A673 (cell line): ENCODE measurements at places on chromosomes 13 and 19. TPM values are rescaled to one million over a fixed set of nuclear protein-coding genes. Genes with fewer than 3 reads are reported as not detected.

- H3K4me1 ChIP-seq: no peaks in the 10 kb centered on the region
- no peak overlapping the region for H3K4me3 ChIP-seq
- H3K27ac ChIP-seq: no peak overlapping the region
- no peaks in the 10 kb centered on the region for H3K27me3 ChIP-seq
Observed at GRCh38 chr13:98921015-98921580, 56.8 kb downstream of the DOCK9 start.

DNA sequence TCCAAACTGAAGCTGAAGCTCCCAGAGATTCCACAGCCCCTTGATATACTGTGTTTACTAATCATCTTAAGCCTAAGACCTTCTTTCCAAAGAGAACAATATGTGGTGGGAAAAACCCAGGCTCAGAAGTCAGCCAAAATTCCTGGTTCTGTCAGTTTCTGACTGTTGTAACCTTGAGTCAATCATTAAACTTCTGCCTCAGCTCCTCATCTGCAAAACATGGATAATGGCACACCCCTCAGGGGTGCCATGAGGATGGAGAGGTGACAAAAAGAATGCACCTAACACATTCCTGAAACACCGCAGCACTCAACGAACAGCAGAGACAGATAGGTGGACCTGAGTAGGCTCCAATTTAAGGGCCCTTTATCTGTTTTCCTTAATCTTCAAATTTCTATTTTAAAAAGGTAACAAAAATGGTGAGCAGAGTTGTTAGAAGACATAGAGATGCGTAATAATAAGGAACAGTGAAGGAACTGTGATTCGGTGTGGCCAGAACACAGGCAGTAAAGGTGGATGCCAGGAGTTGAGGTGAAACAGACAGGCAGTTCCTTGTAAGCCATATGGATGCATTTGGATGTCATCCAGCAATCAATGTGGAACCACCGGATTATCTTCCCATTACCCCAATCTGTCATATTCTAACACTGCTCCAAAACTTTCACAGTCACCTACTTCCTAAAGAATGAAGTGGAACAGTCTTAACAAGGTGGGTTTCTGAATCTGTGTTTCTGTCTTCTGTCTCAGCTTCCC, 56.6 kb upstream of the DOCK9 start:
- H3K4me3 ChIP-seq: no peak overlapping the region
- H3K27me3 ChIP-seq: no peaks in the 10 kb centered on the region
- H3K4me1 ChIP-seq: no peaks in the 10 kb centered on the region
- no peak overlapping the region for H3K27ac ChIP-seq
- DNase-seq: no peak

DNA sequence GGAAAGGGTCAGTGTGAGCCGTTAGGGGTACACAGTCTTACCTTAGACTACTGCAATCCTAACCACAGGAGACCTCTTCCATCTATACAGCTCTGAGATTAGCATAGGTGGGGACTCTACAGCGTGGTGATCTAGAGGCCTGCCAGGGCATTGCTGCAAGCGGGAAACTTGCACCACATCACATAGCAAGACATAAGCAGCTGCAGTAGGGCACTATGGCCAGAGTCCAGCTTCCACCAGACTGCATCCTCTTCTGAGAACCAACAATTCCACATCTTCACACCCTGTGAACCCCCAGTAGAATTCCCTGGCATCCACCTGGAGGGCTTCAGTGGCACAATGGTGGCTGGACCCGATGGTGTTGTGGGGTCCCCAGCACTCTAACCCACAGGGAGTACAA, 1564.3 kb upstream of the PRR20A start:
- H3K27ac ChIP-seq: no peak overlapping the region
- no peaks in the 10 kb centered on the region for H3K27me3 ChIP-seq
- H3K4me1 ChIP-seq: no peaks in the 10 kb centered on the region
- H3K4me3 ChIP-seq: no peak overlapping the region
- no peak for DNase-seq

- H3K27ac ChIP-seq: no peak overlapping the region
- no peaks in the 10 kb centered on the region for H3K4me1 ChIP-seq
- peaks cover 86% of the 10 kb centered on the region for H3K36me3 ChIP-seq
- DNase-seq: no peak
Observed at GRCh38 chr19:19026299-19026971, 6.9 kb downstream of the SUGP2 start.

- no peak overlapping the region for H3K27ac ChIP-seq
- no peaks in the 10 kb centered on the region for H3K36me3 ChIP-seq
- no peaks in the 10 kb centered on the region for H3K4me1 ChIP-seq
- no peaks in the 10 kb centered on the region for H3K27me3 ChIP-seq
- no peak for DNase-seq
Observed at GRCh38 chr13:101408154-101408553, 8.2 kb downstream of the NALCN start.

- H3K4me3 ChIP-seq: peak overlapping the region; percentile 92
- H3K36me3 ChIP-seq: peaks cover 27% of the 10 kb centered on the region
- no peaks in the 10 kb centered on the region for H3K27me3 ChIP-seq
- DNase-seq: no peak
- H3K4me1 ChIP-seq: peaks cover 17% of the 10 kb centered on the region
Observed at GRCh38 chr19:2097203-2097885, 629 bp downstream of the IZUMO4 start.

DNA sequence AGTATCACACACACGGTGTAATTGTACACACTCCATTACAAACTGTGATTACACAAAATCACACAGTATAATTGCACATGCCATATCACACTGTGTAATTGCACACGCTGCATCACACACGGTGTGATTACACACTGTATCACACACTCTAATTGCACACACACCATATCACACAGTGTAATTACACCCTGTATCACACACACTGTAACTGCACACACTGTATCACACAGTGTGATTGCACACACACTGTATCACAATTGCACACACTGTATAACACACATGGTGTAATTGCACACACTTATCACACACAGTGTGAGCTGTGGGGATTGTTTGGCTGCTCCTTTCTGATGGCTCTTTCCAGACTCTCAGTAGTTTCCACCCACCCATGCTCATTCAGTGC, 162.6 kb upstream of the SGCG start:
- no peaks in the 10 kb centered on the region for H3K27me3 ChIP-seq
- no peak overlapping the region for H3K4me3 ChIP-seq
- no peaks in the 10 kb centered on the region for H3K4me1 ChIP-seq
- DNase-seq: no peak

DNA sequence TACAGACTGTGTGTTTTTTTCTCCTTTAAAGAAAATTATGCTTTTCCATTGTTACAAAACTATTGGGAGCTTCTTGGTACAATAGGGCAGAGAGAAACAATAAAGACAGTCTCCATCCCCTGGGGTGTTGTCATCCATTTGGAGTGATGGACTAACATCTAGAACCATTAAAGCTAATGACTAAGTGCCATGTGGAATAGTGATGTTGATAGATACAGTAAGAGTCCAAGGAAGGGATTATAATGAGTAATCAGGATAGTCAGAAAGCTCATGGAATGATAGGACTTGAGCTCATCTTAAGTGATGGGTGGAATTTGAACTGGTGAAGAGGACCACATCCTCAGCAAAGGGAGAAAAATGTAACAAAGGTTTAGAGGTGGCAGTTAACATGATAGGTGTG, 24.1 kb upstream of the FRY start:
- no peaks in the 10 kb centered on the region for H3K27me3 ChIP-seq
- H3K4me1 ChIP-seq: no peaks in the 10 kb centered on the region
- DNase-seq: no peak
- no peak overlapping the region for H3K27ac ChIP-seq
- H3K4me3 ChIP-seq: no peak overlapping the region
- H3K36me3 ChIP-seq: no peaks in the 10 kb centered on the region

- no peaks in the 10 kb centered on the region for H3K36me3 ChIP-seq
- H3K27ac ChIP-seq: no peak overlapping the region
- H3K27me3 ChIP-seq: no peaks in the 10 kb centered on the region
Observed at GRCh38 chr13:97866346-97866745, 87.1 kb upstream of the IPO5 start.

DNA sequence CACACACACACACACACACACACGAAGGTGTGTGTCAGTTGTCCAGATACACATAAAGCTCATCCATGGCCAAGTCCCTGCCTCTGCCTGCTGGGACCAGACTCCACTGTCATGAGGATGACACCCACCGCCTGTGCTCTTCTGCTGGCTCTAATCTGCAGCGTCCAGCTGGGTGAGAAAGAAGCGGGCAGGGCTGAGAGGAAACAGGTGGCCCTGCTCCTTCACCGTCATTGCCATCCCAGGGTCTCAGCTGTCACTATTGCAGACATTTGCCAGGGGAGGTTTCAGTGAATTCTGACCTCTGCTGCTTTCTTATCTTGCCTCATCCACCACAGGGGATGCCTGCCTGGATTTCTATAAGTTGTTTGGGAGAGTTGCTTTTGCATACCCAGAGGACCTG, 31.4 kb downstream of the SCGB2B2 start:
- no peak for DNase-seq
- peaks cover 3% of the 10 kb centered on the region for H3K27me3 ChIP-seq
- H3K36me3 ChIP-seq: no peaks in the 10 kb centered on the region
- H3K27ac ChIP-seq: no peak overlapping the region
- no peak overlapping the region for H3K4me3 ChIP-seq
- H3K4me1 ChIP-seq: no peaks in the 10 kb centered on the region

Gene TRPM4
- 107 and 116 TPM in 2 replicates for total RNA-seq

Gene ZNF566
- 16.2 and 16.4 TPM in 2 replicates for total RNA-seq

Gene BST2
- 1.3 and 3.6 TPM in 2 replicates for total RNA-seq

Gene CYP4F8
- not detected in 2 replicates for total RNA-seq

Gene DAND5
- total RNA-seq: 0.17 TPM in 2 replicates

Gene LYPD3
- 0.21 and 0.31 TPM in 2 replicates for total RNA-seq

Gene CLDN10
- 0.37 TPM in 1 of 2 replicates, not detected in the other for total RNA-seq

Gene KLF1
- 0.30 and 0.57 TPM in 2 replicates for total RNA-seq
